Stimulated activated CD8-positive, alpha-beta memory T cell treated with anti-CD3 and anti-CD28 coated beads, Interleukin-4, amount 100 ng/mL, for 1 hour (primary cell): ENCODE measurements at places on chromosomes 13 and 19.

GRCh38 chr19:55079400-55080038 lies 3.9 kb downstream of the EPS8L1 start:
- DNase-seq: no peak

DNA sequence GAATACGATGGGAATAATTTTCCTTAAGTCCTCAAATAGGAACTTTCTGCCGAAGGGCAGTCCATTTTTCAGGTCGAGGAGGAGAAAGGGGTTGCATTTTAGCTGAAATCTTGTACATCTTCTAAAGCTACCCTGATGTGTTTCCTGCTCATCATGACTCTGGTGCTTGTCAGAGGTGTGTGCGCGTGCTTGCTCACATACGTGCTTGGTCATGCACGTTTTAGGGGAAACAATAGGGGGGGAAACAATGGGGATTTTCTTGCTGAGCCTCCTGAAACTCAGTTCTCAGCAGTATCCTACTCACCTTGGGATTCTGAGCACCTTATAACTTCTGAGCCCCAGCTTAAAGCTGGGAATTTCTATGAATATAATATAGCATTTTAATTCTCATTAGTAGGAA lies 44.7 kb downstream of the TM9SF2 start:
- DNase-seq: no peak

GRCh38 chr13:91308299-91308698 lies 39.2 kb upstream of the MIR17HG start:
- DNase-seq: no peak

DNA sequence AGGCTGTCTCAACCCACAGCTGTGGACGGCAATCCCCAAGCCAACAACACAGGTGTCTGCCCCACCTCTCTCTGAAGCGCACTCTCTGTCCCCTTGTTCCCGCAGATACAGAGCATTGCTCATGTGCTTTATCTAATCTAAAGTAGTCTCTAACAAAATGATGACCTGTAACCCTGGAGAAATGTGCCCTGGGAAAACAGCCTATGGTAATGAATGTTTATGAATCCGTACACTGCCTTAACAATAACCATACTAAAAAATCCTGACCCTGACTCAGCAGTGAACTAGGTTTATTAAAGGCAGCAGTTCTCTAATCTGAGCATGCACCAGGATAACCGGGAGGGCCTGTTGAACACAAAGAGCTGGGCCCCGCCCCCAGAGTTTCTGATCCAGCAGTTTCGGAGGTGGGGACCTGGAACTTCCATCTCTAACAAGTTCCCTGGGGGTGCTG lies 50.7 kb upstream of the SLC15A1 start:
- DNase-seq: no peak

DNA sequence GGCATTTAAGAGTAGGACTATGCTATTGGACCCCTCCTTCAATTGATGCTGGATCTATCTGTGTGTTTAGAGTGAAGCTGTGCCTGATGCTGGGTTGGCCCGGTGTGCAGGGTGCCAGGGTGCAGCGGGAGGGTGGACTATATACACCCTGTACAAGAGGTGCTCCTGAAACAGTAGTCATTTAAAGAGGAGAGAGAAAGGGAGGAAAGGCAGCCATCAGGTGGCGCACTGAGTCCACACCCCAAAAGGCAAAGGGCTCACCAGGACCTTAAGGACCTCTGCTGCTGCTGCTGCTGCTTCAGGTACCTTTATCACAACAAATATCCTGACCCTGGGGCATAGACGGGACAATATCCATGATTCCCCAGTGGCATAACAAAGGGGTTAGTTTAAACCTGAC lies 39.4 kb downstream of the ZNF136 start:
- no peak for DNase-seq

- DNase-seq: no peak
Observed at GRCh38 chr19:35577918-35578317, 8.1 kb upstream of the PMIS2 start.

DNA sequence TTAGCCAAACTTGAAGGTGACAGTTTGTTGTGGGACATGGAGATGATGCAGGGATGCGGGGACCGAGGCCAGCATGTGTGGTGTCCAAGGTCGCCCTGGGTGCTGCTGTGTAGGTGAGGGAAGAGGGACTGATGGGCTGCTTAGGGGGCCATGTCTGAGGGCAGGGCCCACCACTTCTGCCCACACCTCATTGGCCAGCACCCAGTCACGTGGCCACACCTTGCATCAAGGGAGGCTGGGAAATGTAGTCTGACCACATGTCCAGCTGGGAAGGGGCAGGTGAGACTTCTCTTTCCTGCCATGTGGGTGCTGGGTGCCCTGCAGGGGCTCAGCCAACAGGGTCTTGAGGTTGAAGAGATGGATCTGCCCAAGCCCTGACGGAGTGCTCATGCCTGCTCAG lies 88.9 kb downstream of the KDM4B start:
- DNase-seq: no peak

GRCh38 chr13:44218501-44219240 lies 155.0 kb upstream of the SERP2 start:
- DNase-seq: no peak

GRCh38 chr19:32890841-32891240 lies 21.3 kb upstream of the SLC7A9 start:
- no peak for DNase-seq

DNA sequence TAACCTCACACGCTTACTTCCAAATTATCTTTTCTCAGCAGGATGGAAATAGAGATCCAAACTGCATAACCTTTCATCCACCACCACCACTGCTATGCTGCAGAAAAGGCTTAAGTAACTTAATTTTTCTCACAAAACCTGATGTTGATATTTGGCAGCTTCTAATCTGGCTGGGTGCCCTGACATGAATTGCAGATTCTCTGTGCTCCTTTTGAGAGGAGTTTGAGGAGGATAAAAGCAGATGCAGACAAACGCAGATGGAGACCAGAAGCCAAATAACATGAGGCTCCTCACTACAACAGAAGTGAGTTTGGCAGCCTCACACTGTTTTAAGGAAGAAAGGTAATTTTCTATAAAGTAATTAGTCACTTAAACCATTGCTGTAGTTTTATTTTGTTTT lies 646.2 kb upstream of the ATXN8OS start:
- no peak for DNase-seq

GRCh38 chr19:40304306-40304705 lies 19.2 kb upstream of the AKT2 start:
- DNase-seq: no peak

DNA sequence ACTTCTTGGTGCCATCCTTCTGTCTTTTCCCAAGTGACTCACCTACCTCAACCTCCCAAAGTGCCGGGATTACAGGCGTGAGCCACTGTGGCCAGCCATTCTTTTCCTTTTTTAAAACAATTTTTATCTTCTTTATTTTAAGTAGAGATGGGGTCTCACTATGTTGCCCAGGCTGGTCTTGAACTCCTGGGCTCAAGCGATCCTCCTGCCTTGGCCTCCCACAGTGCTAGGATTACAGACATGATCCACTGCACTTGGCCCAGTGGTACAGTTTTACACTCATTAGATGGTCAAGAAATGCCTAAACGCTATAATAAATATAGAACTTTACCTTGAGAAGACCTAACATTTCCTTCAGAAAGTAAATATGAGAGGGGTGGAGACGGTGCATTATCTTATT lies 24.5 kb downstream of the GP6 start:
- no peak for DNase-seq

GRCh38 chr19:33270769-33271168 lies 31.6 kb downstream of the CEBPA start:
- no peak for DNase-seq

- DNase-seq: no peak
Observed at GRCh38 chr13:44132710-44133109, 240.9 kb upstream of the SERP2 start.

DNA sequence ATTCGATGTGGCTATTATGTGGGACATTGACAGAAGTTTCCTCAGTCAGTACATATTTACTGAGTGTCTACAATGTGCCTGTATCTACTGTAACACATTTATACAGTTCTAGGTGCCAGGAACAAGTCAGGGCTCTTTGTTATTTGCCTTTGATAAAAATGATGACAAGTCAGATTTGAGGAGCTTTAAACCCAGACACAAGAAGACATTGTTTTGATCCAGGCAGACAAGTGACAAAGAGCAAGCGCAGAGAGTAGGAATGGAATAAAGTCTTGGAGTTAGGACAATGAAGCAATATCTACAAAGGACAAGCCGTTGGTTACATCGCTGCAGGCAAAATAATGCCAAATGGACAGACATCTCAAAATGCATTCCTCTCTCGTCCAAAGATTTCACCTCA lies 70.1 kb downstream of the ITGBL1 start:
- no peak for DNase-seq

GRCh38 chr19:28140201-28140600 lies 1072.8 kb downstream of the UQCRFS1 start:
- no peak for DNase-seq

GRCh38 chr19:1069009-1069779 lies 2.2 kb downstream of the ARHGAP45 start:
- DNase-seq: no peak

- no peak for DNase-seq
Observed at GRCh38 chr13:33730619-33731018, 87.3 kb upstream of the RFC3 start.

- no peak for DNase-seq
Observed at GRCh38 chr13:25192936-25193335, 20.8 kb upstream of the AMER2 start.

DNA sequence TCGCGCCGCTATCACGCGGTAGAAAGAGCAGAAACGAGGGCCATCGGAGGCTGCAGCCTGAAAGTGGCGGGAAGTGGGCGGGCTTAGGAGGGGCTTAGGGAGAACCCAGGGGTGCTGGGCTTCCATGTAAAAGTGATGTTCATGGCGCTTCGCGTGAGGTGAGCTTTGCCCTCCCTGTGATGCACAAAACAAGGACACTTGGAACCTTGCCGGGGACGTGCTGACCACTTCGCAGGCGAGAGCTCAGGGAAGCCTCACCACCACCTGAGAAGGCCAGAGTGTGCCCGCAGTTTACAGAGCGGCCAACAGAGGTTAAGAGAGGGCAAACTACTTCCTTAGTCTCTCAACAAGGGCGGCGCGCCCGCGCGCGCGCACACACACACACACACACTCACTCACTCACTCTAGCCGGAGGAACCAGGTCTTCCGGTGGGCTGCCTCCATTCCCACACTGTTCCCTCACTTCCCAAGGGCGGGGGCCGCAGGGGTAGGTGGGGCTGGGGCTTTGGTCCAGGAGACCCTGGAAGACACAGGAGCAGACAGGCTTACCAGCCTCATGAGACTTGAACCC lies 651 bp downstream of the GAPDHS start:
- DNase-seq: peak; percentile 19

GRCh38 chr19:35755131-35755549 lies 1.7 kb downstream of the HSPB6 start:
- no peak for DNase-seq

DNA sequence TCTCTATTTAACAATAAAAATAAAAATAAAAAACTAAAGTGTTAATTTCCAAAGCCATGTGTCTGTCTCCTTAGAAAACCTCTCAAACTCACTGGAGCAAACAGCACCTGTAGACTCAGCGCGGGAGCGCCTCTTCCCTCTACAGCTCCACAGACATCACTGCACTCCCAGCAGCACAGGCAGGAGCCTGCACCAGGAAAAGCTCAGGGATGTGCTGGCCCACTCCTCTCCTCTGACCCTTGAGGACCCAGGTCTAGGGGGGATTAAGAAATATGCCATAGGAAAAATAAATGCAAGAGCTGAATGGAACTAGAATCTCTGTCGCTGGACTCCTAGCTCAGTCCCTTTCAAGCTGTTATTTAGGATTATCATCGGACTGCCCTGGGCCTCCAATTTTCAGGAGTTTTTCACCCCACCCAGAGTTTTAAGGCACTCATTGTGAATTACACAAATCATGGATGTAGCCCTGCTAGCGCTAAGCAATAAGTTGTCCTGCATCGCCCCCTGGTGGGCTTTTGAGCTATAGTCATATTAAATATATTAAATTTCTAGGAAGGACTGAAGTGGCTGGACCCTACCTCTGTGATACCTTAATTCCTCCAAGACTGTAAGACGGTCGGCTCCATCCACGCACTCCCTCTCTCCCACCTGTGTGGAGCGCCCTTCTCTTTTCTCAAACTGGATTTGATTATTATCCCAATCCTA lies 333.9 kb downstream of the UQCRFS1 start:
- no peak for DNase-seq

DNA sequence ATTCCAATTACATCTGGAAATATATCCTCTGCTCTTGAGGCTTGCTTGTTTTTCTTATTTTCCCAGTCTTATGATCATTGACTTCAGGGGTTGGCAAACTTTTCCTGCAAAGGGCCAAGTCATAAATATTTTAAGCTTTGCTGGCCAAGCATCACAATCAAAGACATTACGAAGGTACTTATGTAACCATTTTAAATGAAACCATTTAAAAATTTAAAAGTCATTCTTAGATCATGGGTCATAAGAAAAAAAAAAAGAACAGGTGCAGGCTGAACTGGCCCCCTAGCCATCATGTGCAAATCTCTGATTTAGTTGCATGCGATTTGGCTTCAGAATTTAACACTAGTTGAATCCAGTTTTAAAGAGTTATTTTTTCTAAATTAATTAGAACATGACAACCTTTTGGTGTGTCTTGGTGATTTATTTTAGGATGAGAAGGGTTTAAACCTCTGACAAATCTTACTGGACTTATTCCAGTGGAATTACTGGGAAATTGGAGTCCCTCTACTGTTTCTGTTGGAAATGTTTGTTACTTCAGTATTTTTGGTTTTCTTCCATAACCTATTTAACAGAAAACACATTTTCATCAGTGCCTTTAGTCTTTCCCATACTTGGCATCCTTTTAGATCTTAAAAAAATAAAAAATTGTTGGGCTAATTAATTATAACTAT lies 148.1 kb downstream of the NHLRC3 start:
- DNase-seq: no peak

DNA sequence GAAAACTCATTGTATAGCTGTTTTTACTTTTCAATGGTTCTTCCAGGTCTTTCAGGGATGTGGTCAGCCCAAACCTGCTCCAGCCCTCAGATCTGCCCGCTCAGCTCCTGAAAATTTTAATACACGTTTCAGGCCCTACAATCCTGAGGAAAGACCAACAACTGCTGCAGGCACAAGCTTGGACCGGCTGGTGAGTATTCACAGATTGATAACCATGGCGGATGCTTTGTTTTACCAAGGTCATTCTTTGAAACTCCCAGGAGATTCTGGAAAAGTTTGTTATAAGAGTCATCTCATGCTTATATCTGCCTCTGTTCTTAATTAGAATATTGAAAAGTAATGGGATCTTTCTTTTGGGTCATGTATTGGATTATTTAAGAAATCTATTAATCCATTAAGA lies 173.5 kb downstream of the DCT start:
- no peak for DNase-seq

GRCh38 chr13:96403241-96403640 lies 313.3 kb downstream of the HS6ST3 start:
- DNase-seq: no peak

GRCh38 chr19:18978616-18979015 lies 37.6 kb upstream of the HOMER3 start:
- no peak for DNase-seq

- DNase-seq: no peak
Observed at GRCh38 chr13:60265566-60265965, 101.8 kb upstream of the DIAPH3 start.
